ENCODE measurements at places on chromosomes 1 and 21. TPM values are rescaled to one million over a fixed set of nuclear protein-coding genes. Genes with fewer than 3 reads are reported as not detected.
A peak's percentile ranks its signal among the peaks of the same experiment; 100 is the strongest.

DNA sequence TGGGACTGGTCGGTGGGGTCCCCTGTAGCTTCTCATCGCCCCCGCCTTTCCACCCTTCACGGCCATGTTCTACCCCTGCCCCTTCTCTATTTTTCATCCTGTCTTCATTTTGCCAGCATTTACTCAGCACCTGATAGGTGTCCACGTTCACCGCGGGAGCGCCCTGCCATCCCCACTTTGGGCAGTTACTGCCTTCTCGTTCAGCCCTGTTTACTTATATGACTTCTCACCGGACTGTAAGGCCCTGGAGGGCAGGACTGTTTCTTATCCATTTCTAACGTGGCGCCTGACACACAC, 380 bp downstream of the MFN2 start:
- H3K27me3 ChIP-seq, result no peaks in the 10 kb centered on the region
- no peak for DNase-seq
- H3K4me1 ChIP-seq, result peaks cover 21% of the 10 kb centered on the region
- peak overlapping the region; percentile 98 for H3K27ac ChIP-seq
- H3K36me3 ChIP-seq, result peaks cover 8% of the 10 kb centered on the region
- peak overlapping the region; percentile 97 for H3K4me3 ChIP-seq

- H3K36me3 ChIP-seq, result no peaks in the 10 kb centered on the region
- DNase-seq, result no peak
- no peaks in the 10 kb centered on the region for H3K27me3 ChIP-seq
- H3K4me3 ChIP-seq, result no peak overlapping the region
These were observed 299.1 kb upstream of the DEPDC1 start for GRCh38 chr1:68795956-68796355.

Gene PLCH2
- total RNA-seq, result not detected

DNA sequence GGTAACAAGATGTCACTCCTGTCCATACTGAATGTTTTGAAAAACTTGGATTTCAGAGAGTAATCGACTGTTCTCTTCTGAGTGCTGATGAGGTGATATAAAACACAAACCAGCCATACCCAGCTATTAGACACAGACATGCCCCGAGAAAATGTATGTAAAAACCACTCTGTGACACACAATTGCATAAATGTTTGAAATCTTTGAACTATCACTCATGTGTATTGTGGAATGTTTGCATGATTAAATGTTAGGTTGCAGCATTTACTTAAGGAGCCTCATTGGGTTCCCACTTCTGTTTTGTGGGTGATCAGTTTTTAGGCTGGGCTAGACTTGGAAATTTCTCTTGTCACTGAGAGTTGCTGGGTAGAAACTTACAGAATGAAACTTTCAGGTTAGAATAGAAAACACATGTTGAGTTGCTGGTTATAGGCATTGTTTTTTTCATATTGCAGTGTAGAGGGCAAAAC, 270.4 kb upstream of the B3GALT2 start:
- H3K4me3 ChIP-seq, result no peak overlapping the region
- no peaks in the 10 kb centered on the region for H3K36me3 ChIP-seq
- H3K27me3 ChIP-seq, result no peaks in the 10 kb centered on the region
- H3K4me1 ChIP-seq, result peaks cover 24% of the 10 kb centered on the region

- DNase-seq, result no peak
- H3K27me3 ChIP-seq, result no peaks in the 10 kb centered on the region
- H3K36me3 ChIP-seq, result no peaks in the 10 kb centered on the region
- H3K4me3 ChIP-seq, result no peak overlapping the region
- H3K27ac ChIP-seq, result no peak overlapping the region
These were observed 11.5 kb upstream of the RBBP5 start for GRCh38 chr1:205133287-205133686.

GRCh38 chr1:37399830-37400464, 74.4 kb upstream of the ZC3H12A start:
- H3K36me3 ChIP-seq, result no peaks in the 10 kb centered on the region
- peaks cover 49% of the 10 kb centered on the region for H3K27me3 ChIP-seq
- H3K4me1 ChIP-seq, result no peaks in the 10 kb centered on the region
- no peak overlapping the region for H3K4me3 ChIP-seq
- no peak for DNase-seq

GRCh38 chr21:44306936-44307704, 7.3 kb downstream of the PFKL start:
- peak overlapping the region; percentile 37 for H3K27ac ChIP-seq
- no peak overlapping the region for H3K4me3 ChIP-seq
- DNase-seq, result no peak

- no peak overlapping the region for H3K4me3 ChIP-seq
- no peak for DNase-seq
- H3K4me1 ChIP-seq, result peaks cover 2% of the 10 kb centered on the region
- H3K36me3 ChIP-seq, result no peaks in the 10 kb centered on the region
- H3K27ac ChIP-seq, result no peak overlapping the region
These were observed 33.5 kb upstream of the CLDN14 start for GRCh38 chr21:36513430-36513829.

GRCh38 chr1:48498096-48498791, 26.2 kb upstream of the SPATA6 start:
- no peak overlapping the region for H3K4me3 ChIP-seq
- H3K27me3 ChIP-seq, result peaks cover 17% of the 10 kb centered on the region
- no peak overlapping the region for H3K27ac ChIP-seq
- H3K36me3 ChIP-seq, result no peaks in the 10 kb centered on the region

GRCh38 chr1:209076688-209077087, 506.8 kb upstream of the CAMK1G start:
- no peaks in the 10 kb centered on the region for H3K36me3 ChIP-seq
- no peak overlapping the region for H3K27ac ChIP-seq
- no peaks in the 10 kb centered on the region for H3K27me3 ChIP-seq
- no peak overlapping the region for H3K4me3 ChIP-seq

DNA sequence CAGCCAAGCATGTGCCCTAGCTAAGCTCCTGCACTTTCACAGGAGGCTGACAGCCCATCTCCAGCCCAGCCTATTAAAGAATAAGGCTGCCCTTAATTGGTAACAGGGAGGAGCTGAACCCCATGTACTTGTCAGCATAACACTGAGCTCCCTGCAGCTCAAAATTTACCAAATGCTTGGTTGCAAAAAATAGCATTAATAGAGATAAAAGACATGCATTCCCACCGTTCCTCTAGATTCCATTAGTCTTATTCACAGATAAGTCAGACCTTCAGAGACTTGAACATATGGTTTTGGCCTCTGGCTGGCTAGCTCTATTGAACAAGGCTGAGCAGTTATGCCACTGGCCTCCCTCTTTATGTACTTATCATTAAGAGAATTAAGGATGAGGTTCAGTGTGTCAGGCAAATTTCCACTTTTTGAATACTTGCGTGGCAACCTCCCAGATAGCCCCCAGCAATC, 29.2 kb downstream of the OLFML3 start:
- no peak overlapping the region for H3K4me3 ChIP-seq
- no peak overlapping the region for H3K27ac ChIP-seq
- no peaks in the 10 kb centered on the region for H3K36me3 ChIP-seq
- H3K27me3 ChIP-seq, result peaks cover 28% of the 10 kb centered on the region
- DNase-seq, result no peak
- peaks cover 9% of the 10 kb centered on the region for H3K4me1 ChIP-seq

Gene HCN3
- total RNA-seq, result 13.6 TPM

All from progenitor cell of endocrine pancreas (in vitro differentiated cells).